ENCODE measurements at places on chromosomes 1 and 21. TPM values are rescaled to one million over a fixed set of nuclear protein-coding genes. Genes with fewer than 3 reads are reported as not detected.

Gene RGS4
- total RNA-seq: not detected

Gene SPRR1B
- total RNA-seq: not detected

Gene DNALI1
- not detected for total RNA-seq

- DNase-seq: no peak
These were observed 16.6 kb downstream of the HUNK start for GRCh38 chr21:31889460-31889859.

GRCh38 chr1:4673494-4673893 lies 19.1 kb downstream of the AJAP1 start:
- no peak for DNase-seq

GRCh38 chr1:27607239-27607804 lies 3.4 kb upstream of the AHDC1 start:
- DNase-seq: no peak

- no peak for DNase-seq
These were observed 32.8 kb downstream of the EPRS1 start for GRCh38 chr1:220013497-220013896.

DNA sequence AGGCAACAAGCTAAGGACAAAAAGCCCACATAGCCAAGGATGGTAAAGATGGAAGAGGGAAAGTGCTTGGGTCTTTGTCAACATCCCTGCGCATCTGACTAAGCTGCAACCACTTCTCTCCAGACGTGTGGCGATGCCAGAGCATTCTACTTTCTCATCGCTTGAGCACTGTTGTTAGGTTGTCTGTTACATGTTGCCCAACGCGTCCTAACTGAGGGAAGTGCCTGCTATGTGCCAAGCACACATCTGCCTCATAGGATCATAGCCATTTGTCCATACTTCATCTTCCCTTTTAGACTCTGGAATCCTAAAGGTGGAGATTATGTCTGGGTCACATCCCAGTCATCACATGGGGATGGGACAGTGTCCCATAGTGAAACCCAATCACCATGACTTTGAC lies 464.9 kb downstream of the MATN1 start:
- no peak for DNase-seq

- no peak for DNase-seq
These were observed 1.2 kb downstream of the GBP5 start for GRCh38 chr1:89271341-89272015.

- DNase-seq: no peak
These were observed 79.1 kb upstream of the VAMP3 start for GRCh38 chr1:7692005-7692404.
